Hippocampal formation (tissue), 2 donors: ENCODE measurements at places on chromosomes 16 and 17.

- no peak for DNase-seq
Observed at GRCh38 chr16:64615630-64616280, 506.1 kb downstream of the CDH11 start.

DNA sequence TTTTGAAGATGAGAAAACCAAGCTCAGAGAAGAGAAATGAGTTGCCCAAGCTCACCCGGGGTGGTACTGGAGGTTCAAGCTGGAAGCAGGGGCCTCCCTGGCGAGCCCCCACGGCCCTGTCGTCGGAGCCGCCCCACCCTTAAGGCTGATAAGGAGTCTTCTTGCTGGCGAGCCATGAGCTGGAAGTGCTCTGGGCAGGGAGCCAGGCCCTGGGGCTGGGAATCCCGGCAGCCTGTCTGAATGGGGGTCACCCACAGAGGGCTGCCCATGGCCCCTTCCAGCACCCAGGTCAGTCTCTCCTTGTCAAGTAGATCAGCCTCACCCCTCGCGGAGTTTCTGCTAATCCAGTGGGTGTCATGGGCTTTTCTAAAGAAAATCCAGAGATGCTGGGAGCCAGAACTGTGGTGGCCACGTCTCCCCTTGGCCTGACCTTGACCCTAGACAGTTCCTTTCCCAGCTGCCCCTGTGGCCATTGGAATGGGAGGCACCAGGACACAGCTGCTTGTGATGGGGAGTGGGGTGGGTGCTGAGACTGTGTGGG, 1.2 kb upstream of the P2RX1 start:
- no peak for DNase-seq

GRCh38 chr16:81397058-81397878, 47.3 kb upstream of the CMIP start:
- DNase-seq = no peak

DNA sequence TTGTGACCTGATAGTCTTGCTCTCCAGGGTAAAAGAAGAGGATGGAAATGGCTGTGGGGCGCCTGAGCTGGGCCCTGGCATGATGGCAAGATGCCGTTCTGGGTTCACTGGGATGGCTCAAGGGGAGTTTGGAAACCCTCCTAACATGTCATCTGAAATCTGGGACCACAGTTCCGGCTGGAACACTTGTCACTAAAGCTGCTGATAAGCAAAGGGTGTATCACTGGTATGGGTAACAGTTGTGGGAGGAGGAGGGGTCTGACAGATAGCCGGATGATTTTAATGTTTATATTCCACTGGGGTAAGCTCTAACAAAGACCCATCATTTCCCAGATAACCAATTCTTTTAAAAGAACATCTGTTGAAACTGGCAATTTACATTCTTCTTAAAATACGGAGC, 390.2 kb downstream of the WWOX start:
- DNase-seq = no peak

GRCh38 chr16:85505794-85506634, 107.1 kb upstream of the GSE1 start:
- no peak for DNase-seq

GRCh38 chr17:4854111-4854681, 21.1 kb downstream of the MINK1 start:
- no peak for DNase-seq

- DNase-seq = no peak
Observed at GRCh38 chr17:18257268-18257981, 1.1 kb downstream of the FLII start.

- DNase-seq = no peak
Observed at GRCh38 chr17:47716375-47716774, 16.7 kb upstream of the TBX21 start.

GRCh38 chr16:86519649-86520316, 9.5 kb downstream of the FOXF1 start:
- DNase-seq = peak; percentile 8

- DNase-seq = peak; percentile 31
Observed at GRCh38 chr16:2032285-2033056, 5.8 kb downstream of the NHERF2 start.

GRCh38 chr16:22272870-22273650, 24.1 kb upstream of the POLR3E start:
- no peak for DNase-seq

DNA sequence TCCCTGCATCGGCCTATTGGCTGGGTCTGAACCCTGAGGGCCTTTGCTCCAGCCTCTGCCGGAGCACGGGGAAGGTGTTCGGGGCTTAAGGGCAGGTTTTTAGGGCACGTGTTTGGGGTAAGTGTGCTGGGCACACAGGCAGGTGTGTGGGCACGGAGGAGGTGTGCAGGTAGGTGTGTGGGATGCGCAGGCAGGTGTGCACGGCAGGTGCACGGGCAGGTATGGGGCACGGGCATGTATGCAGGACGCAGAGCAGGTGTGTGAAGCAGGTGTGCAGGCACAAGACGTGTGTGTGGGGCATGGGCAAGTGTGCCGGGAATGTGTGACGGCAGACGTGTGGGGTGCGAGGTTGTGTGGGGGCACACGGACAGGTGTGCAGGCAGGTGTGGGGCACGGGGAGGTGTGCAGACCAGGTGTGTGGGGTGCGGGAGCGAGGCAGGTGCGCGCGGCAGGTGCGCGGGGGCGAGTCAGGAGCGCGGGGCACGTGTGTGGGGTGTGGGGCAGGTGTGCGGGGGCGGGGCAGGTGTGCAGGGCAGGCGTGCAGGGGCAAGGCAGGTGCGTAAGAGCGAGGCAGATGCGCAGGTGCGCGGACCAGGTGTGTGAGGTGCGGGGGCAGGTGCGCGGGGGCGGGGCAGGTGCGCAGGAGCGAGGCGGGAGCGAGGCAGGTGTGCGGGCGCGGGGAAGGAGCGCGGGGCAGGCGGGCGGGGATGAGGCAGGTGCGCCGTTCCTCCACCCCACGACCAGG, 28.6 kb upstream of the METRNL start:
- DNase-seq = no peak

DNA sequence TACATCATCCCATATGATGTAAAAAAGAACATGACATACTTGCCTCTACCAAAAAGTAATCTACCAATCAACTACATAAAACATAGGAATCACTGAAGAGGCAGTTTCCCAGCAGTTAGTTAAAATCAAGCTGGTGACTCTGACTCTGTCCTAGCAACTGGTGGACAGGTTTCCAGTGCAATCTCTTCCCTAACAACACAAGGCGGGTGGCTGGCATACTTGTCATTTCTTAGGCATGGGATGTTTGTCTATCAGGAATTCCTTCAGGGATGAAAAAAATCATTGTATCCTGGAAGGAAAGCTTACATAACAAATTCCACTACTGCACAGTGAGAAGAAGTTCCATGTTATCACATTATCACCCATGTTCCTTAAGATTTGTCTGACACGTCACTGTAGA, 50.9 kb downstream of the HELZ start:
- DNase-seq = no peak

- DNase-seq = no peak
Observed at GRCh38 chr17:27354491-27355081, 60.7 kb downstream of the WSB1 start.

GRCh38 chr16:78154729-78155461, 55.4 kb downstream of the WWOX start:
- no peak for DNase-seq

- DNase-seq = no peak
Observed at GRCh38 chr17:8893621-8894201, 26.2 kb upstream of the PIK3R6 start.

DNA sequence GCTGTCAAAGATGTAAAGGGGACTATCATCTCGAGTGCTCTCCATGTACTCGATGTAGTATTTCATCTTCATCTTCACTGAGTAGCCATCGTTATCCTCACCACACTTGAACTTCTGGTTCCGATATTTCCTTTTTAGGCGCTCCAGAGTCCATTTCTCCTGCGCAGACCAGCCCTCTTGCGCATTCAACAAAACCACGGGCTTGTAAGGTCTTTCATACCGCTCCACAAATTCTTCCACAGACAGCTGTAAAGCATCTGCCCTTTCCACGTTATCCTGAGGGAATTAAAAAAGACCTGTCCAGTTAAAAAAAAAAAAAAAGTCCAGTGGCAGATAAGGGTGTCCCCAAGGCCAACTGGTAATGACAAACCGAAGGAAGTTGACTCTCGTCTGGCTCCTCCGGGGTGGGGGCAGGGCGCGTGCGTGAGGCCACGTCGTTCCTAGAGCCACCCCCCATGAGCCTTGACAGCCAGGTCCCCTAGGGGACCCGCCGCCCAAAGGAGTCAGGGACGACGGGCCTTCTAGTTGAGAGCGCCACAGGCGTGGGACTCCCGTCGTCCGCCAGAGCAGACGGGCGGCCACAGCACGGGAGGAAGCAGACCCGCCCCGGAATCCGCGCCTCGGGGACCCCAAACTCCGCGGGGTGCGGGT, 701 bp downstream of the JMJD6 start:
- peak; percentile 16 for DNase-seq

DNA sequence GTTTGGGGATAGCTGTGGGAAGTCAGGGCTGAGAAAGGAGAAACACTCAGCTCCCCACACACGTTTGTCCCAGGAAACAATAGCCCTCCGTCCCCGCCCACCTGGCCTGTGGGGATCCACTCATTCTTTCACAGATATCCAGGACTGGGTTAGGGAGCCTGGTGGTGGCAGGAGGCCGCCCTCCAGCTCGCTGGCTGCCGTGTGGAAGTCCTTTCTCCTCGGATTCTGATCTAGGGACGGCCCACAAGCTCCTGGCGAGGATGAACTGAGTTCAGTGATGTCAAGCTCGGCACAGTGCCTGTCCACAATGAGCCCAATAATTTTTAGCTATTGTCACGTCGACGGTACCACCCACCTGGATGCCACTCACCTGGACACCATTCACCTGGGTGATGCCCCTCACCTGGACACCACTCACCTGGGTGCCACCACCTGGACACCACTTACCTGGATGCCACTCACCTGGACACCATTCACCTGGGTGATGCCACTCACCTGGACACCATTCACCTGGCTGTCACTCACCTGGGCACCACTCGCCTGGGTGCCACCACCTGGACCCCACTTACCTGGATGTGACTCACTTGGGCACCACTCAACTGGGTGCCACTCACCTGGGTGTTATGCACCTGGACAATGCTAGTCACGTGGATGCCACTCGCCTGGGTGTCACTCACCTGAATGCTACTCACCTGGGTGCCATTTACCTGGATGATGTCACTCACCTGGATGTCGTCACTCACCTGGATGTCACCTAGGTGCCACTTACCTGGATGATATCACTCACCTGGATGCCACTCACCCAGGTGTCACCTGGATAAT, 172.5 kb upstream of the FOXF1 start:
- no peak for DNase-seq
